ENCODE measurements at places on chromosomes 5 and 9. TPM values are rescaled to one million over a fixed set of nuclear protein-coding genes. Genes with fewer than 3 reads are reported as not detected.

GRCh38 chr5:6504677-6505415, 56.2 kb downstream of the UBE2QL1 start:
- H3K4me3 ChIP-seq: no peak overlapping the region
- no peaks in the 10 kb centered on the region for H3K36me3 ChIP-seq
- no peak for DNase-seq
- no peak overlapping the region for H3K27ac ChIP-seq

DNA sequence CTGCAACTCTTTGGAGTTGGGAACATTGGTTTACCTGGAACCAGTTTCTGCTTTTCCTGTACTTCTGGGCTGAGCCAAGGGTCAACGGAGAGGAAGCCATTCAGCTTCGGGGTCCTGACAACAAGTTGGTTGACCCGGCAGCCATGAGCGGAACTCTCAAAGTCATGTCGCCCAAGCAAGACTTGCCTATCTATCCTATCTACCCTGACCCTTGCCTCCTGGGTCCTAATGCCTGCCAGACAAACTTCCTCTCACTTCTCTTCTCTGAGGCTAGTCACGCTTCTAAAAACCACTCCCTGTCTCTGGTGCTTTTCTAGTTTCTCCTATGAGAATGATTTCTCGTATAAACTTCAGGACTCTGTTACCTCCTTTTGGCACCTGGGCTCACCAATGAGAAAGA, 44.7 kb upstream of the CRHBP start:
- no peaks in the 10 kb centered on the region for H3K4me1 ChIP-seq
- H3K36me3 ChIP-seq: no peaks in the 10 kb centered on the region
- no peaks in the 10 kb centered on the region for H3K27me3 ChIP-seq
- no peak overlapping the region for H3K4me3 ChIP-seq
- no peak overlapping the region for H3K27ac ChIP-seq

GRCh38 chr9:114274217-114274616, 48.7 kb upstream of the ORM1 start:
- H3K4me3 ChIP-seq: no peak overlapping the region
- DNase-seq: no peak
- no peaks in the 10 kb centered on the region for H3K36me3 ChIP-seq
- no peaks in the 10 kb centered on the region for H3K4me1 ChIP-seq
- no peak overlapping the region for H3K27ac ChIP-seq

GRCh38 chr5:16593628-16594027, 23.2 kb downstream of the RETREG1 start:
- no peaks in the 10 kb centered on the region for H3K36me3 ChIP-seq
- H3K4me3 ChIP-seq: no peak overlapping the region
- no peak for DNase-seq
- H3K27ac ChIP-seq: no peak overlapping the region

- H3K4me1 ChIP-seq: no peaks in the 10 kb centered on the region
- no peak for DNase-seq
- H3K27me3 ChIP-seq: no peaks in the 10 kb centered on the region
- no peak overlapping the region for H3K4me3 ChIP-seq
- H3K27ac ChIP-seq: no peak overlapping the region
Observed at GRCh38 chr5:11504065-11504885, 400.0 kb downstream of the CTNND2 start.

DNA sequence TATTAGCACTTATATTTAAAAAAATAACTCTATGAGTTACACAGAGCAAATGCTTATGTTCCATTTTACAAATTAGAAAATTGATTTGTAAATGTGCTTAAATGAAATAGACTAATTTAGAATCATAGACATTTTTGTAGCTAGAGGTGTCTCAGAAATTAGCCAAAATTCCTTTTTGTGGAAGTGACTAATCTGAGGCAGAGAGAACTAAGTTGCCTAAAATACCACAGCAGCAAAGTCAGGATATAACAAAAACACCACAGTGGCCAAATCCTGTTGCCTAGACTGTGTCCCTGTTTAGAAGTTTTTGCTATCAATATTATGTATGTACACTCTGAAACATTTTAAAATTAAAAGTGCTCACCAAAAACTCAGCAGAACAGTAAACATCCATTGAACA, 18.7 kb downstream of the ADAMTSL1 start:
- H3K27me3 ChIP-seq: no peaks in the 10 kb centered on the region
- no peaks in the 10 kb centered on the region for H3K4me1 ChIP-seq
- no peak for DNase-seq
- no peak overlapping the region for H3K27ac ChIP-seq

ANKRD31 gene
- 16.9 TPM for total RNA-seq

All from testis (tissue), 5 donors.